NCI-H524 (cell line): ENCODE measurements at places on chromosomes 5 and 9.

- DNase-seq: no peak
Measured at GRCh38 chr5:180387798-180388197, 34.7 kb upstream of the GFPT2 start.

DNA sequence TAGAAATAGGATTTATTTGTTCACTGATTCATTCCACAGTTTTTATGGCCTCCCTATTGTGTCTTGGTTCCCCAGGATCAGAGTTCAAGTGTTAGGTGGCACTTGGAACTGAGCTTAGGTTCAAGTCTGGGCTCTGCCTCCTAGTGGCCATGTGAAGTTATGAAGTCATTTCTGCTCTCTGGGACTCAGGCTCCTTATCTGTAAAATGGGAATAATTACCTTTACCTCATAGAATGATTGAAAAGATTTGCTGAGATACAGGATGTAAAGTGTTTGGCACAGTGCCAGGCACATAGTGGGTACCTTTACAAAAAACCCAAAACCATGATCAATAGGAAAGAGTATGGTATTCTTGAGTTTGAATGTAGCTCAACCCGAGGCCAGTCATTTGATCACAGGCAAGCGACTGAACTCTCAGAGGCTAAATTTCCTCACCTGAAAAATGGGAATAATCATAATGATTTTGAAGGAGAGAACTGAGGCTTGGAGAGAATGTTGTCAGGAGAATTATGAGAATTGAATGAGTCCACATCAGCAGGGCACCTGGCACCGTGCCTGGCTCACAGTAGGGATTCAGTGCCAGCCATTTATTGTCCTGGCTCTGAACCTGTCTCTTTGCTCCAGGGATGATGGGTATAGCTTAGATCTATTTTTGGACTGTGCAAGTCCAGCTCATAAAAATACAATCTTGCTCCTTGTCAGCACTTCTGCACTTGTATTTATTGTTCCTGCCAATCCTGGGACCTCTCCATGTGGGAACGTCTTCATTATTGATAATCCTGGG lies 10.8 kb downstream of the NSG2 start:
- DNase-seq: no peak

DNA sequence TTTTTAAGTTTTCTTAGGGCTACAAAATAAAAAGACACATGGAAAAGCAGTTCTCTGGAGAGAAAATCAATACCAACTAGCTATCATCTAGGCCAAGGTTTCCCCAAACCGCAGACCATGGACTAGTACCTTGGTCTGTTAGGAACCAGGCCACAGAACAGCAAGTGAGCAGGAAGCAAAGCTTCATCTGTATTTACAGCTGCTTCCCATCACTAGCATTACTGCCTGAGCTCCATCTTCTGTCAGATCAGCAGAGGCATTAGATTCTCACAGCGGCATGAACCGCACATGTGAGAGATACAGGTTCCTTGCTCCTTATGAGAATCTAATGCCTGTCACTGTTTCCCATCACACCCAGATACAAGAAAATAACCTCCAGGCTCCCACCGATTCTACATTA lies 1907.6 kb upstream of the ACO1 start:
- no peak for DNase-seq

- DNase-seq: no peak
Measured at GRCh38 chr5:75057561-75057960, 5.2 kb upstream of the GCNT4 start.

DNA sequence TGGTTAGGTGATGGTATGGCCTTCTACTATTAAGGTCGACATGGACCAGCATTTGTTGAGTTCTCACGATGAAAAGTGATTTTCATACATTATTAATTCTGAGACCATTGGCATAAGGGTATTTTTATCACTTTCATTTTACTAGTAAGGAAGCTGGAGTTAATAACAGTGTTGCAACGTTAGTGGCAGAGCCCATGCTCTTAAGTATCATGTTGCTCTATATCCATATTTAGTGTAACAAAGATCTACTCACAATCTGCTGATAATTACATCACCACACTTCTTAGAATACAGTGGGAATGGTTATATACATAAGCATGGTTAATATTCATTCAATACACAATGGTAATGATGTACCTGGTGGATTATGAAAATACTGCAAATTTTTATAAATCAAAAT lies 81.9 kb downstream of the PRR16 start:
- DNase-seq: no peak

- DNase-seq: peak; percentile 61
Measured at GRCh38 chr9:125043631-125044030, 99.7 kb downstream of the SCAI start.

GRCh38 chr5:146116361-146116760 lies 11.0 kb upstream of the PLAC8L1 start:
- DNase-seq: no peak

- DNase-seq: no peak
Measured at GRCh38 chr5:82160948-82161347, 117.2 kb downstream of the RPS23 start.

DNA sequence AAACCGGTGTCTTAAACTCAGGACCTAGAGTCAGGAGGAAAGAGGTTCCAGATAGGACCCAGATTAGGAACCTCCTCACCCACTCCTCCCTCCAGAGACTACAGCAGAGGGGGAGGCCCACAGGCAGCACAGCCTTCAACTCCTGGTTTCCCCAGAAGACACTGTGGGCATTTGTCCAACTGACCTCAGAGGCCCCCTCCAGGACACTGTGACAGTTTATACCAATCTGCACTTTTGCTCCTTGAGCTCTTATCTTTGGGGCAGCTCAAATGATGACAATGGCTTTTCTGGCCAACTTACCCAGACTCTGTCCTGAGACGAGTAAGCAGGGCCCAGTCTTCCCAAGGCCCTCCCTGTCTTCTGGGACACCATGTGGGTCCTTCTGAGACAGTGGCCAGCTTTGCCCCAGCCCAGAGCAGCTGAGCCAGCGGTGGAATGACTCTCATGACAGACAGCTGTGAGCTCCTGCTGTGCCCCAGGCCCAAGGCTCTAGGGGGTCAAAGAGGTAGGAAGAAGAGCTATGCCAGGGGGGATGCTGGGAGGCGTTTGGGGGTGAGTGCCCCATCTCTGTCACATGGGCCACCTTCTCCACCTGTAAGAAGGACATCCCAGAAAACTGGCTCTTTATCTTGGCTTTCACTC lies 14.3 kb downstream of the OR2V2 start:
- no peak for DNase-seq

- DNase-seq: no peak
Measured at GRCh38 chr9:99389087-99390033, 167.3 kb downstream of the SEC61B start.

- DNase-seq: no peak
Measured at GRCh38 chr9:113508111-113508749, 44.7 kb downstream of the RGS3 start.

DNA sequence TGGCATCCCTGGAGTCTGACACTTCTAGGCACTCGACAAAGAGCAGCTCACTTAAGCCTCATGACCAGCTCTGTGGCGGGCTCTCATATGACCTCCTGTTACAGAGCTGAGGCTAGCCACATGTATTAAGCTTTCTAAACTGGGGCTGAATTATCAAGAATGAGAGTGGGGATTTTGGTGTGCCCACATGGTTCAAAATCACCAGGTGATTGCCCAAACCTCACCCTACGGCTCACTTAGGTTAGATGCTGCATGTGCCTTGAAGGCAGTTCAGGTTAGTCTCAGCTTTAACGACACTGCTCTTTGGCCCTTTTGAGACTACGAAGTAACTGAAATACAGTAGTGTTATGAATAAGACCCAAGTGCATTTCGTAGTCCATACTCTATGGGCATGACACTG lies 39.4 kb upstream of the SMIM32 start:
- DNase-seq: no peak

DNA sequence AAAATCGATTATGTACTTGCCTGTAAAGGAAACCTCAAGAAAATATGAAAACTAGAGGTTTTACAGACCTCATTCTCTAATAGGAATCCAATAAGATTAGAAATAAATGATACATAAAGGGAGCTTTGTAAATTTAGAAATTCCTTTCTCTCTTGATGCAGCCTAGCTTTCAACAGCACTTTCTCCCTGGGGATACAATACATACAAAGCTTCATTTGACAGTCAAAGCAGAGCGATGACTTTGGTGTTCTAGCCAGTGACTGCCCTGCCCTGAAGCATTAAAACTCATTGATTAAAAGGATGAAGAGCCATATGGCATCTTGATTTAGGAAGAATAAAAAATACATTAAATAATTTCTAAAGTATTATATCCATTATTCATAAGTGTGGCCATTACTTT lies 46.3 kb upstream of the GLIS3 start:
- DNase-seq: no peak

DNA sequence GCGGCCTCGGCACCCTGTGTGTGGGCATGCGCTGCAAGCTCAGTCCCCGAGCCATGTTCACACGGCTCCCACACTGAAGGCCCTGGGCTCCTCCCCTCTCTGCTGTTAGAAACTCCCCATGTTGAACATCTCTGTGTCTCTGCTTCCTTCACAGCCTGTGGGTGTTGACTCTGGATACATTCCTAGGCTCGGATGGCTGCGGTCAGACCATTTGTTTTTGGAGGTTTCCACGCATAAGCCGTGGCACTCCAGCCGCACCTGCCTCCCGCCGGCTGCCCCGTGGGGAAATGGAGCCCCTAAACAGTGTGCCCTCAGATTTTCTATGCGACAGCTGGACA lies 31.2 kb upstream of the LRRC14B start:
- DNase-seq: no peak

DNA sequence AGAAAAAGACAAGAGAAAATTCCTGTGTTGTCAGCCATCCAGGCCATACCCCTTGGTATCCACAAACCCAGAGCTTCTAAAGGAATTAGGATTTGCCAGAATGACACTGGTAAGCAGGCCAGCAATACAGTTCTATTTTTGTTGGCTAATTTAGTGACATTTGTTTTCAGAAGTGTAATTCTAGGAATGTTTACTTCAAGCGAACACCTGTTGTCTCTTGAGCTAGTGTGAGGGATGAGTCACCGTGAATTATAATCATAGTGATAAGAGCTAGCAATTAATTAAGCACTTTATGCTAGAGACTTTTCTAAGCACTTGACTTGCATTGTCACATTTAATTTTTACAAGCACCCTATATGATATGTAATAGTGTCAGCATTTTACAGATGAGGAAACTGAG lies 99.2 kb downstream of the PRKACG start:
- no peak for DNase-seq

- peak; percentile 86 for DNase-seq
Measured at GRCh38 chr5:179060116-179061008, at the start of gene ZNF354C. ZNF354C (plus strand) TSS chr5:179060373; CDS start chr5:179062069, 1,696 bp downstream.

- DNase-seq: no peak
Measured at GRCh38 chr9:118414676-118415075, 710.5 kb downstream of the TLR4 start.

DNA sequence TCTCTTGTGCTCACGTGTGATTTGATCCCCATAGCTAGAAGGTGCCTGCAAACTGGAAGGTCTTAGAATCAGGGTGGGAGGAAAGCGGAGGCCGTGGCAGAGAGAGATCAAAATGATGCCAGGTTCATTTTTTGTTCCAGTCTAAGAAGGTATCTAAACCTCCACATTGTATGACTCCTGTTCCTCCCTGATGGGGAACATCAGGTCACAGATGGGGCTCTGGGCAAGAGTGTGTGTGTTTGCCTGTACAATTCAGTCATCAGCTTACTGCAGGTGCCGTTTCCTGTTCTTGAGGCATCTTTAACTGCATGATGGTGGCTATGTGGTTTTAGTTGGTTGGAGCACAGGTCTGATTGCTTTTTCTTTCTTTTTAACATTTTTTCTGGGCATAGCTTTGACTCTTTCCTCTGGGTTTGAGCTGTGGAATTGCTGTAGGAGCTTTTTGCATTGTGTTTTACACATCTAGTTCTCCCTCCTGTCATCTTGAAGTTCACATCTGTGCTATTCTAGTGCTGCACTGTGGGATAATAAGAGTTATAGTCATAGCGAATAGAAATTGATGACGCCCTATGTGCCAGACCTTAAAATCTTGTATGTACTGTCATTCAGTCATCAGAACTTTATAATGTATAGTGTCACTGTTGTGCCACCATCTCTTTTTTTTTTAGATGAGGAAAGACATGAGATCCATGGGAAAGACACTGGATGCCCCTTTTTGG lies 30.8 kb downstream of the ARHGAP26 start:
- DNase-seq: no peak

DNA sequence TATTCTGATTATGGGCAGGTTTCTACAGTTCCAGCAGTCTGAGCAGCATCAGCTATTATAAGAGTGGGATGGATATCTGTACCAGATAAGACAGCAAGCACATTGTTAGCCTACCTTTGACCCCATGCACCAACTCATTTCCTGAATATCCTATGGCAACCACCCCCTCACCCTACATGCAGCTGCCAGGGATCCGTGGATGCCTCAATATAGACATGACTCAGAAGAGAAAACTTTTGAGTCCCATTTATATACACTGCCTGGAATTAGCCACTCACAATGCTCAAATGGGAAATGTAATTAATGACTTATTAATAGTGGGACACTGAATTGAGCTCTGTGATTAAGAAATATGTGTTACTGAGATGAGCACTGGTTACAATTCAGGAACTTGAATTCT lies 124.4 kb downstream of the SSBP2 start:
- no peak for DNase-seq

DNA sequence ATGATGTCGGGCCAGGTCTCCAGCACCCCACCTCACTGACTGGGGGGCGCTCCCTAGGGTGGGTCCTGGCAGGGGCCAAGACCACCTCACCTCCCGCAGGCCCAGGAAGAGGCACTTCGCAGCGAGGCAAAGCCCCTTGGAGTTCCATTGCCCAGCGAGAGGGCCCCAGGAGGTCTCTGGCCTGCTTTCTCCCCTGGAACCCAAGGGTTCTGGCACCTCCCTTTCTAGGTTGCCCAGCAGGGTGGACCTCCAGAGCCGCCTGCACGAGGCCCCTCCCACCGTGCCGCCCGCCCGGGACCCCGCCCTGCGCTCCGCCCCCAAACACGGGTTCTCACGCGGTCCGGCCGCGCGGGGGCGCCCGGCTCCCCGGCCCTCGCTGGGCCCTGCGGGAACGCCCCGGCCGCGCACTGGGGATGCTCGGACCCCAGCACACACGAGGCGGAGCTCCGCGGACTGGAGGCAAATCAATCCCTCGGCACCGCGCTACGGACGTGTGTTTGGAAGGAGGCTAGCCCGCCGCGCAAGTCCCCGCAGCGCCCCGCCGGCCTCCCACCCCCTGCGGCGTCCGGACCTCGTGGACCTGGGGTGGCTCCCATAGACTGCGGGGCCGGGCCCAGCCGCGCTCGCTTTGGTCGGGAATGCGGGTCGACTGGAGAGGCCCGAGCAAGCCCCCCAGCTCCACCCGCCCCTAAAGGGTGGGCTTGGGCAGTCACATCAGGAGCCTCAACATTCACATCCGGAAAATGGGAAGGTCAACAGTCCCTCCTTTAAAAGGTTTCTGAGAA lies 99.5 kb upstream of the LMX1B start:
- DNase-seq: peak; percentile 73

- DNase-seq: no peak
Measured at GRCh38 chr5:58447226-58447625, 12.7 kb downstream of the PLK2 start.

DNA sequence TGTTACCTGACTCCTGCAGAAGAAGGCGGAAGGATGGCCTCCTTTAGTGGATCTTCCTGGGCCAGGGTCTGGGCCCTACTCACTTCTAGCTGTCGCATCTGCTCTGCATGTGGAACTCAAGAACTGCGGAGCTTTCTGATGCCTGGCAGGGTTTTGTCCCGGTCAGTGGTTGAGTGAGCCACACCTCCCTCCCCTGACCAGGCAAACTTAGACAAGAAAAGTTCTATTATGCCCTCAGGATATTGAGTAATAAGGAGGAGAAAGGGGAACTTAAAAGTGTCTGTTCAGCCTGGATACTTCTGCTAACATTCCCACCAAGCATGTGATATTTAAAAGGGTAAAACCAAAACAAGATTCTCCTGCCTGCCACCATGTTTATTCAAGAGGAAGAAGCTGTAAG lies at the start of gene FYB1:
Gene FYB1, minus strand, starts transcription at position 127 of the 400 bp plus-strand sequence. CDS start 16,603 bp downstream, outside the sequence.
- no peak for DNase-seq
